Activated T-cell treated with anti-CD3 and anti-CD28 coated beads for 48 hours (primary cell): ENCODE measurements at places on chromosomes 12 and 14.

DNA sequence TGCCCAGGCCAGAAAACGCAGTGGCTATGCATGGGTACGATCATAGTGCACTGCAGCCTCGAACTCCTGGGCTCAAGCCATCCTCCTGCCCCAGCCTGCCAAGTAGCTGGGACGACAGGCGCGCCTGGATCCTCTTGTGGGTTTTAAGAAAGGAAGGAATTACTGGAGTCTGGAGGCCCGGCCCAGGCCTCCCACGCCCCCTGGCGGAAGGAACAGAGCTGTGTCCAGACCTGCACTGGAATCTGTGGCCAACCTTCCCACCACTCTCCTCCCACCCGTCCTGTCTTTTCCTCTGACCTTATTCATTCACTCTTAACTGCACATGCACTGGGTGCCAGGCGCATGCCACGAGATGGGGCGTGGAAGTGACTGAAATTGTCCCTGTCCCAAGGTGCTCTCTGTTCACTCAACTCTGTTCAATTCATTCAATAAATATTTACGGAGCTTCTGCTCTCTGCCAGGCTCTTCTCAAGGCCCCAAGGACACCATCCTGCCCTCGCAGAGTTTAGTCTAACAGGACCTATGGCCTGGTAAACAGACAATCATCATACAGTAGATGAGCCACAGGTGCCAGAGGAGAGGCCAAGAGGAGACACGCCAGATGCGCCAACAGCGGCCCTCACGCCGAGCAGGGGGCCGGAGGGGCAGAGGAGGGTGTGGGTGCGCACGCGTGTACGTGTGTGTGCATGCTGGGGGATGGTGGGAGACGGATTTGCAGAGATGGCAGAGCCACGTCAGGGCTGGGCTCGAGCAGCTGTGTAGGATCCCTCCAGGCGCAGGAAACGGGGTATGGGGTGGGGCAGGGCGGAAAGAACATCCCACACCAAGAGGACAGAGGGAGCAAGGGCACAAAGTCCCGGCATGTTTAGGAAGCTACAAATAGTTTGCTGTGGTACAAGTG lies 13.7 kb upstream of the TMEM106C start:
- DNase-seq = peak; percentile 44

GRCh38 chr14:62097824-62098223 lies 335.6 kb downstream of the SNAPC1 start:
- no peak for DNase-seq

DNA sequence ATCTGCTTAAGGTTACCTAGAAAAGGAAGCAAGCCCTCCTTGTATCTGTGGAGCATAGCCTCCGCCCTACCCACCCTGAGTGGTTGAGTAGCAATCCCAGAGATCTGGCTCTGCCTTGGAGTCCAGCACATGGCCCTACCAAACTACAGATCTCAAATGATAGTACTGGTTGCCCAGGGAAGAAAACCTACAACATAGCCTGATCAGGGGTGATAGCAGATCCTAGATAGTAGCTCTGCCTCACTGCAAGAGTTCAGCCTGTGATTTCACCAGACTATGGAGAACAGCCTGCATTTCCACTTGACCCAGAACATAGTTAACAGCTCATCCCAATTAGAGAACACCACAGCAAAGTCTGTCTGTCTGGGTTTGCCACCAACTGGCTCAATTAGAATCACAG lies 279.5 kb downstream of the ETNK1 start:
- DNase-seq = no peak

- no peak for DNase-seq
Measured at GRCh38 chr14:88572117-88572516, 9.3 kb downstream of the ZC3H14 start.

- no peak for DNase-seq
Measured at GRCh38 chr14:83988275-83988674, 1541.7 kb upstream of the FLRT2 start.

DNA sequence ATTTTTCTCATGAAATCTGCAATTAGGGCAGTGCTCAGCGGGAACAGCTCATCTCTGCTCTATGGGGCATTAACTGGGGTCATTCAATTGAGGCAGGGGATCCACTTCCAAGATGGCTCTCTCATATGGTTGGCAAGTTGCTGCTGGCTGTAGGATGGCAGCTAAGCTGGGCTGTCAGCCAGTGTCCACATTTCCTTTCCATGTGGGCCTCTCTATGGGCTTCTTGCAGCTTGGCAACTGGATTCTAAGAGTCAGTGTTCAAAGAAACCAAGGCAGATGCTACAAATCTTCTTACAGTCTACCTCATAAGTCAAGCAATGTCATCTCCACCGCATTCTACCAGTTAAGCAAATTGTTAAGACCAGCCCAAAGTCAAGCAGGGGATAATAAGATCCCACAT lies 50.3 kb upstream of the TMCC3 start:
- no peak for DNase-seq

DNA sequence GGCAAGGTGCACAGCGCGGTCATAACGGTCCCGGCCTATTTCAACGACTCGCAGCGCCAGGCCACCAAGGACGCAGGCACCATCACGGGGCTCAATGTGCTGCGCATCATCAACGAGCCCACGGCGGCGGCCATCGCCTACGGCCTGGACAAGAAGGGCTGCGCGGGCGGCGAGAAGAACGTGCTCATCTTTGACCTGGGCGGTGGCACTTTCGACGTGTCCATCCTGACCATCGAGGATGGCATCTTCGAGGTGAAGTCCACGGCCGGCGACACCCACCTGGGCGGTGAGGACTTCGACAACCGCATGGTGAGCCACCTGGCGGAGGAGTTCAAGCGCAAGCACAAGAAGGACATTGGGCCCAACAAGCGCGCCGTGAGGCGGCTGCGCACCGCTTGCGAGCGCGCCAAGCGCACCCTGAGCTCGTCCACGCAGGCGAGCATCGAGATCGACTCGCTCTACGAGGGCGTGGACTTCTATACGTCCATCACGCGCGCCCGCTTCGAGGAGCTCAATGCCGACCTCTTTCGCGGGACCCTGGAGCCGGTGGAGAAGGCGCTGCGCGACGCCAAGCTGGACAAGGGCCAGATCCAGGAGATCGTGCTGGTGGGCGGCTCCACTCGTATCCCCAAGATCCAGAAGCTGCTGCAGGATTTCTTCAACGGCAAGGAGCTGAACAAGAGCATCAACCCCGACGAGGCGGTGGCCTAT lies 875 bp downstream of the HSPA2 start:
- no peak for DNase-seq

DNA sequence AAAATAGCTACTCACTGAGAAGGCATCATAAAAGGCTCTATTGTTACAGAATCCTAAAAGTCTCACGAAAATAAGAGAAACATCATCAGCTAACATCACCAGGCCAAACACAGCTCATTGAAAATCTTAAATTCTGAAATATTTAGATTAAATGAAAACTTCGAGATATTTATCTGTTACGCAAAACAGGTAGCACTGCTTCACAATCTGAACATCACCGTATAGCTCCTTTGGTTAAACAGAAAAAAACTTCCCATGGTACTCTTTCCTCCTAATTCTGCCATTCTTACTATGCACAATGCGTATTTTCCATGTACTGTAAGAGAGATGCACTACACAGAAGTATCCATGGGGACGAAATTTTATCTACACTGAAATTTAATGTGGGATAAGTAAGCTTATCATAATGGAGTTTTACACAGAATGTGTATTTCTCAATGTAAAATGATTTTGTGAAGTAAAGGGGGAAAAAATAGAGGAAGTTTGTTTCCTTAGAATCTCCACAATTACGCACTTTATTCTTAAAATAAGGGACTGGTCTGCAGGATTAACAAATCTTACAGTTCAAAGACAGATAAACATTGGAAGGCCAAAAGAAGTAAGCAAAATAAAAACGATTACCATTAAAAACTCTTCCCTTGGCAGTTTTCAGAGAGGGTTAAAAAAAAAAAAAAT lies 1.9 kb downstream of the SGPP1 start:
- no peak for DNase-seq

DNA sequence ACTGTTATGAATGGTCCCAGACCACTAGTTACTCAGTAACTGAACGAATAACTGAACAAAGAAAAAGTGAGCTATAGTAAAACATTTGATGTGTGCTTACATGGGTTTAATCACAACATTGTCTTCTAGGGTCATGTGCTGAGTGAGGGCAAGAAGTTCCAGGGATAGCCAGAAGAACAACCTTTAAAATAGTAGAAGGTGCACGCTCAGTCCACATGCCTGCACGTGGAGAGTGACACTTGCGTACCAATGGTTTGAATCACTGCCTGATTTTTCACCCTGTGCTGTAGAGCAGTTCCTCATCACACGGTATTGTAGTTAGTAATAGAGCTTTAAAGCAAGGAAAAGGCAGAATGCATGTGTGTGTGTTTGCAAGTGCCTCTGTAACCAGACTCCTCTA lies 224.2 kb downstream of the EGLN3 start:
- DNase-seq = no peak

DNA sequence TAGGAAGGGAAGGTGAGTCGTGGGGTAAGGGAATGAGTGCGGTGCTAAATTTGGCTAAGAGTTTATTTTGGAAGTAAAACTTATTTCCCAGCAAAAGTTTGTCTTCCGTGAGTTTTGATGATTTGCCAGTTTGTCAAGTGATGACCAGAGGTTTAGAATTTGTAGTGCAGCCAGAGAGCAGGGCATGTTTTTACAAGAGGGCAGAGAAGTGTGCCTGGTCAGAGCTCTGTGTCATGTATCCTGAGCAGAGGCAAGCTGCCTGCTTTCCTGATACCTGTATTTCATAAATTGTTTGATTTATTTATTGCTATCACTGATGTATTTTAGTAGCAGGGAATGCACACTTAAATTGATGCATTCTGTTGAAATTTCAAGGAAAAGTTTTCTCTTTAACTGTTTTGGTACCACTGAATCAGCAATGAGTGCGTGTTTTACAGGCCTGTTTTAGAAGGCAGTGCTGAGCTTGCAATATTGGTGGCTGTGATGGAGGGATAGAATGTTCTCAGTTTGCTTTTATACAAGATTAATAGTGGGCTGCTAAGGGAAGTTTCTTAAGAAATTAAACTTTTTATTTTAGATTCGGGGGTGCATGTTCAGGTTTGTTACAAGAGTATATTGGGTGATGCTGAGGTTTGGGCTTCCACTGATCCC lies 19.7 kb upstream of the RD3L start:
- DNase-seq = no peak

DNA sequence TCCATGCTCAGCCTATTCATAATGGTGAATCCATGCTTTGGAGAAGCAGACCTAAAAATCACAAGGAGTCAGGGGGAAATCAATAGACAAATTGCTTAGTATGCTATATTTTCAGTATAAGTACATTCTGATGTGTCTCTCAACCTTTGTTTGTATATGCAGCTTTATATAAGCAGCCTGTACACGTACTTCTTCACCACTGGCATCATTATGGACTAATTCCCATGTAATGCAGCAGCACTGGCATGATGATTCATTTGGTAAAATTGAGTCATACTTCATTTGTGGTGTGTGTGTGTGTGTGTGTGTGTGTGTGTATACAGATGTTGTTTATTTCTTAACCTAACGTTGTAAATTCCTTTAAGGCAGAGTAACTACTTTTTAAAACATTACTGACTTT lies 10.9 kb downstream of the DCP1B start:
- no peak for DNase-seq

DNA sequence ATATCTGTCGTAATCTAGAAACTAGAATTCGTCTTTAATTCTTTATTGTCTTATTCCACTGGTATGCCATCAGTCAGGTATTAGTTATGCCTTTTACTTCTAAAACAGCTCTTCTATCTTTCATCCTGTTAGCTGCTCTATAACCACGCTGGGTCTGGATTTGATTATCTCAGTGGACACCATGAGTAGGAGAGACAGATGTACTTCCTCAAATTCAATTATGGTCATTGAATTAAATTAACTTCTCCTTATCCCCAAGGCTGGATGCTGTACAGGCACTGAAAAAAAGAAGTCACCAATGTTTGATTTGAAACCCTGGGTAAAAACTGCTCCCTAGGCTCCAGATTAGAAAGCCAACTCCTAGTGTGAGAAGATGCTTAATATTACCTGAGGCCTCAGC lies 107.3 kb downstream of the PIK3C2G start:
- no peak for DNase-seq

GRCh38 chr14:105337433-105337832 lies 22.9 kb downstream of the PACS2 start:
- no peak for DNase-seq

GRCh38 chr12:94435511-94435927 lies 24.1 kb downstream of the CEP83 start:
- DNase-seq = no peak

DNA sequence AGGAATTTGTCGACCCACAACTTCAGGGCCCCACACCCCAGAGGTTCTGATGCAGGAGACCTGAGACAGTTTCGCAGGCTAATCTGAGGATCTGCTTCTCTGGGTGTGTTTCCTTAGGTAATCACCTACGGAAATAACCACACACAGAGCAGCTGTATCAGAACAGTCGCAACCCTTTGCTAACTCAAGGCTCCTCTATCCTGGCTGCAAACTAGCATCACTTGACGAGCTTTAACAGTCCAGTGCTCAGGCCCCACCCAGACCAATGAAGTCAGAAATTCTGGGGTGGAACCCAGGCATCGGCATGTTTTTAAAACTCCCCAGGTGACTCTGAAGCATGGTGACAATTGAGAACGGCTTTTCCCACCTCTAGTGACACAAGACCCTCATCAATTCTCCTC lies 20.7 kb downstream of the SLC7A7 start:
- no peak for DNase-seq

DNA sequence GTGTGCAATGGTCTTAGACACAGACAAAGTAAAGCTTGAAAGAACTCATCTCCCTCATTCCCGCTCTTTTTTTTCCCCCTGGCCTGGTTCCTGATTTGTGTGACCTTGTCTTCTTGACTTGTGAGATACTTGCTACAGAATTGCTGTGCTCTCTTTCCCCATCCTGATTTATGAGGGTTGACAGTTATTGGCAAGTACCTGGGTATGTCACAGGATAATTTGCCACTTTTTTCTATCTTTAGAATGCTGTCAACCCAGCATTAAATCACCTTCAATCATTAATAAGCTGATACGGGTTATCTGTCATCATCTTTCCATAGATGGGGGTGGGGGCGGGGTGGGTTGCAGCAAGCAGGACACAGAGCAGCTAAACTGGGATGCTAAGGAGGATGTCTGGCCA lies 144.4 kb upstream of the PRICKLE1 start:
- no peak for DNase-seq
